Uterus (tissue), 4 donors: ENCODE measurements at places on chromosomes 2 and 18. TPM values are rescaled to one million over a fixed set of nuclear protein-coding genes. Genes with fewer than 3 reads are reported as not detected.
A peak's percentile ranks its signal among the peaks of the same experiment; 100 is the strongest.

The CBLN2 gene
- not detected for total RNA-seq

The ANKAR gene
- total RNA-seq, result 47.0 TPM

DNA sequence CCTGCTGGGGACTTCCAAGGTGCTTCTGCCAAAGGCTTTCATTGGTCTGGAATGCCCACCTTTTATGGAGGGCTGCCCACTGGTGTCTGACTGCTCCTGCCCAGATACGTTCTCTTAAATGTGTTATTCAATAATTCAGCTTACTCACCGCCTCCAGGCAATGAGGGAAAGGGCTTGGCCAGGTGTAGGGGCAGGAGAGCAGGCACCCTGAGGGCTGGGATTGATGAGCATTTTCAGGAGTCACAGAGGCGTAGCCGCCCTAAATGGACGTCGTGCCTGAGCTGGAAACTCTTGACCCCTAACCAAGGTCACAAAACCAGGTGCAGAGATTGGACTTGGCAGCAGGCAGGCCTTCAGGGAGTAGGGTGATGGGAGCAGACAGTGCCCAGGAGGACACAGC lies 26.8 kb downstream of the MAL start:
- no peak for DNase-seq

- no peak for DNase-seq
These were observed 35.6 kb downstream of the NGEF start for GRCh38 chr2:232977438-232977971.

The MBP gene
- 52.2 TPM for total RNA-seq

DNA sequence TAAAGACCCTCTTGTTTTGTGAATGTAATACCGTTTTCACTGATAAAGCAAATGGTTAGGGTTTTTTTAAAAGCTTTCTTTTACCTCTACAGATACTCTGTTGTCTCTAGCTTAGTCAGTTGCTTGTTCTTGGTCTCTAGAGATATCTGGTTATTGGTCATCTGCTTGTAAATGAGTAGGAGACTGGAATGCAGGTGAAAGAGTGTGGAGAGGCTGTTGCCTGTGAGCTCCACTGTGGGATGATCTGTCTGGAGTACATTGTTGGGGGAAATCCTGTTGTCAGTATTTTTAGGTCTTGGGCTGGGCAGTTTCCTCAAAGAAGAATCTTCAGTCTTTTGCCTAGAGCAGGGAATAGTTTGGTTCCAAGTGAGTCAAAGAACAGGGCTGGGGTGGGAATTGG lies 67.7 kb downstream of the SMCHD1 start:
- DNase-seq, result no peak

The CRYBA2 gene
- total RNA-seq, result not detected

GRCh38 chr2:240210198-240210965 lies 69.9 kb upstream of the OTOS start:
- DNase-seq, result peak; percentile 4

The WNT10A gene
- not detected for total RNA-seq

GRCh38 chr18:55500316-55501086 lies 87.5 kb downstream of the TCF4 start:
- DNase-seq, result no peak

DNA sequence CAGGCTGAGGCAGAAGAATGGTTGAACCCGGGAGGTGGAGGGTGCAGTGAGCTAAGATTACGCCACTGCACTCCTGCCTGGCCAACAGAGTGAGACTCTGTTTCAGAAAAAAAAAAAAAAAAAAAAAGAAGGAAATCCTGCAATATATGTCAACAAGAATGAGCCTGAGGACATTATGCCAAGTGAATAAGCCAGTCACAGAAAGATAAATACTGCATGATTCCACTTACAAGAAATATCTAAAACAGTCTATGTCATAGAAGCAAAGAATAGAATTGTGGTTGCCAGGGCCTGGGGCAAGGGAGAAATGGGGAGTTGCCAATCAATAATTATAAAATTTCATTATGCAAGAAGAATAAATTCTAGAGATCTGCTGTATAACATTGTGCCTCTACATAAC lies 425.8 kb downstream of the NRXN1 start:
- DNase-seq, result no peak

GRCh38 chr2:46328291-46328690 lies 31.1 kb downstream of the EPAS1 start:
- DNase-seq, result peak; percentile 67

The ALPG gene
- total RNA-seq, result not detected

- DNase-seq, result no peak
These were observed 60.9 kb upstream of the NT5C1B start for GRCh38 chr2:18650221-18650620.

GRCh38 chr18:78321402-78321801 lies 658.2 kb upstream of the SALL3 start:
- no peak for DNase-seq

DNA sequence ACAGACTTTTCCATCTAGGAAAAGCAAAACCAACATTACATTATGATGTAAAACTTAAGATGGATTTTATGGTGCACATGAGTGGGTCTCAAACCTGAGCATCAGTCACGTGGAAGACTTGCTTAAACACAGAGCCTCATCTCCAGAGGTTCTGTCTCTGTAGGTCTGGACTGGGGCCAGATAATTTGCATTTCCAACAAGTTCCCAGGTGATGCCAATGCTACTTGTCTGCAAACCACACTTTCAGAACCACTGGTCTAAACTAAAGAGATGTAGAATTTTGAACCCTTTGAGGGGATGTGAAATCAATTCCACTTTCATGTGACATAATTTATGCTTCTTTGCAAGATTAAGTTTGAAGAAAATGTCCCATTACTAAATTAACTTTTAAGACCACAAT lies 522.8 kb downstream of the MBD2 start:
- DNase-seq, result no peak

GRCh38 chr2:120899771-120900170 lies 164.1 kb downstream of the GLI2 start:
- DNase-seq, result no peak

DNA sequence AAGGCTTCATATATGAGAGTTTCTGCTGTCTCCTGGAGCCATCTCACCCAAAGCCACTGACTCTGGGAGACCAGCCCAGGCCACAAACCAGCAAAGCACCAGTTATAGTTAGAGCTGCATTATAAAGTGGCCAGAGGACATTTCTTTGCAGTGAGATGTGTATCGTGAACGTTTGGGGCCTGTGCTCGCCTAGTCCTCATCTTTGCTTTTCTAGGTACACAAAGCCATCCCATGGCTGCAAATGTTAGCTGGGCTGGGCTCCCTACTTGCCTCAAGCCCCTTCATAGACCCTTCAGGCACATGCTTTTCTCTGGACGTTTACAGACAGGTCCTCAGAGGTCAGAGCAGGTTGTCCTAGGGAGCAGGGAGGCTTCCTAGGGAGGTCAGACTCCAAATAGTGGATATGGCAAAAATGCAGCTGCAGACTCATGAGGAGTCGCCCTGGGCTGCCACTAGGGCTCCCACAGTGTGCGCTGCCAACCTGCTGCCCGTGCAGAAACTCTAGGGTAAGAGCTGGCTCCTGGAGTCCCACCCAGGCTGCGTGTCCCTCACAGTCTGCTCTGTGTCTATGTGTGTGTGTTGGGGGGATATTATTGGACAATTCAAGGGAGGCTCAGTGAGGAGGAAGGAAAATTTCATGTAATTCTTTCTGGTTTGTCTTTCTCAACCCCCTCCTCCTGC lies 141.0 kb downstream of the RPIA start:
- DNase-seq, result no peak

- DNase-seq, result no peak
These were observed 35.0 kb upstream of the ID2 start for GRCh38 chr2:8646731-8647461.

GRCh38 chr2:162085090-162085891 lies 11.3 kb upstream of the DPP4 start:
- DNase-seq, result no peak

- peak; percentile 8 for DNase-seq
These were observed 71.5 kb downstream of the SFXN5 start for GRCh38 chr2:72999729-73000725.

DNA sequence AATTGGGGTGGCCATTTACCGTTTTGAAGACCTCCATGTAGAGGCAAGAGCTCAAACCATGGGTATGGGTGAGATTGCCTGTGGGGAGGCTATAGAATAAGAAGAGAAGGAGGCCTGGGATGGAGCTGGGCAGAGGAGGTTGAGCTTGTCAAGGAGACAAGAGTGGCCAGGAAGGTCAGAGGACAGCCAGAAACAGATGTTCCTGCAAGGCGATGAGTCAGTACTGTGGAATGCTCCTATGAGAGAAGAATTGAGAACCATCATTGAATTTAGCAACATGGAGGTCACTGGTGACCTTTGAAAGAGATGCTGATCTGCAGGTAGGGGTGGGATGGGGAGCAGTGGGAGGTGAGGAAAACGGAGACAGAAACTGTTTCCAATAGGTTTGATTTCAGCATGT lies 3.5 kb downstream of the ACSL3 start:
- DNase-seq, result no peak
